Hematopoietic multipotent progenitor cell treated with erythropoietin and hydrocortisone succinate and interleukin-3 and kit ligand, for 4 days (in vitro differentiated cells): ENCODE measurements at places on chromosomes 1 and 21.

- DNase-seq: no peak
Observed at GRCh38 chr1:67580691-67581403, 104.2 kb upstream of the GADD45A start.

DNA sequence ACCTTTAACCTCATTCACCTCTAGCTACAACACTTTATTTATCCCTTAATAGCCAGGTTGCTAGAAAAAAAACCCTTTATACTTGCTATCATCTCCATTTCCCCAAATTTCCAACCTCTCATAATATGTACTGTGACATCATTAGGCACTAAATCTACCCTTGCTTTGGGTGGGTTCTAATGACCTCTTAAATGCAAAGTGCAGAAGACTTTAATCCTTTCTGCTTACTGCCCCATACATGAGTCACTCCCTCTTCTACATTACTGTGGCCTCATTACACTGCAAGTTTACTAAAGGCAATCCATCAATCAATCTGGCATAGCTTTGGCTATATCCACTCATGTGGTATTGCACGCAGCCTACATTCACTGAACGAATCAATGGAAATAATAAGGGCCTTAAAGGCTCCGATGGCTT, 353.3 kb downstream of the SMYD3 start:
- no peak for DNase-seq

GRCh38 chr1:26993237-26994019, at the start of gene TRNP1:
Gene TRNP1, plus strand, starts transcription at chr1:26993692. Its CDS starts 95 bp downstream, at chr1:26993787.
- peak; percentile 76 for DNase-seq

GRCh38 chr1:61380561-61380960, 298.2 kb downstream of the NFIA start:
- DNase-seq: no peak
